AG20443 (cell line): ENCODE measurements at places on chromosomes 16 and 17.

DNA sequence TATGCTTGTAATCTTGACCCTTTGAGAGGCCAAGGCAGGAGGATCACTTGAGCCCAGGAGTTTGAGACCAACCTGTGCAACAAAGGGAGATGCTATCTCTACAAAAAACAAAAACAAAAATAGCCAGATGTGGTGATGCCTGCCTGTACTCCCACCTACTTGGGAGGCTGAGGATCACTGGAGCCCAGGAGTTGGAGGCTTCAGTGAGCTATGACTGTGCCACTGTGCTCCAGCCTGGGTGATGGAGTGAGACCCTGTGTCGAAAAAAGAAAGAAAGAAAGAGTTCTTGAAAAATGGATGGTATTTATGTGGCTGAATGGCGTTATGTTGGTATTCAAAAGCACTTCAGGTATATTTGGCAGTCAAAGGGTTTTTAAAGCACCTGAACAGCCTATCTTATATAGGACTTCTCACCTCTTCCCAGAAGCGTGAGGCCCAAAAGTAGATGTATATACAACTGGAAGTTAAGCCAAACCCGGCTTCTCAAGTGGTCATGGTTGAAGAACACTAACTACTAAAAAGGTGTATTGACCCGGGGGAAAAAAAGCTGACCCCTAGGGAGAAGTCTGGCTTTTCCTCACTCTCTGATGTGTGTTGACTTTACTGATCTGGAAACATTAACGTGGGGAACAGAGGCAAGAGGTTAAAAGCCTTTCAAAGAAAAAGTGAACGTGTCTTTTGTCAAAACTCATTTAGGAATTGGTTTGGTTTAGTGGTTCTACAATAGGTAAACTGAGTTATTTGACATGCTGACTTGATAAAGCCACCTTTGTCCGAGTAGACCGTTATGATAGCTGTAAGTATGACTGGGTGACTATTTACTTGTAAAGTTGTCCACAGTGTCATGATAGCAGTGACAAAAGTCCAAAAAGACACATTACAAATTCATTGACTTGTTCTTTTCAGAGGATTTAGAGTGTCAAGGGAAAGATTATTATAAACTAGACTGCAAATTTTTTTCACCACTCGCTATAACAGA, 183.4 kb downstream of the IRX3 start:
- DNase-seq = no peak

- peak; percentile 52 for DNase-seq
Observed at GRCh38 chr17:69501591-69502468, 87.3 kb downstream of the MAP2K6 start.

GRCh38 chr16:25256695-25257469, 763 bp downstream of the ZKSCAN2 start:
- peak; percentile 21 for DNase-seq

- peak; percentile 46 for DNase-seq
Observed at GRCh38 chr17:28227316-28228108, 91.5 kb upstream of the TMEM97 start.

DNA sequence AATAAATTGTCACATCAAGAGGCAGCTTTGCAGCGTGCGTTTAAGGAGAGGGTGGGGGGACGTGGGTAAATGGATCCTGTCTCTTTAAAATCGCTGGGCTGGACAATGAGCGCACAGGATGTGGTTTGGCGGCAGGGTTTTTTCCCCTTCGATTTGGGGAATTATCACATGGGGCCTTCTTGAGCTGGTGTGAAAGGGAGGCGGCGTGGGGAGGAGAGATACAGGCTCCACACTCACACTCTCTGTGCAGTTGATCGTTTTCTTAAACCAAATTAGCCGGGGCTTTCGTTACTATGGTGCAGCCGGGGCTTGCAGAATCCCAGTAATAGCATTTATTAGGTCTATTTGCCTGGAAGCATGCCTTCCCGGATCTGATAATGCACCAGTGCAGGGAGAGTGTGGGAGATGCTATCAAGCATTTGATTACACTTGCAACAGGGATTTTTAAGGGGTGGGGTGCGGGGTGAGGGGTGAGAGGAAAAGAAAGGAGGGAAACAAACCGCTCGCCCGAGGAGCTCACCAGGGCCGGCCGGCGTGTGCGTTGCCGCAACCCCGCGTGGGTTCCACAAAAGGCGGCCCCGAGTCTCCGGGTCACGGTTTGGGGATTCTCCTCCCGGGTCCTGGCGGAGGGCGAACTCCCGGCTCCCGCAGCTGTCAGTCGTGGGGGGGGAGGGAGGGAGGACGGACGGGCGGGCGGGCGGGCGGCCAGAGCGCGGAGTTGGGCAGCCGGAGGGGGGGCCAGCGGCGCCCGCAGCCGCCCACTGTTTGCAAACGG, 58.8 kb upstream of the GSE1 start:
- peak; percentile 83 for DNase-seq

- DNase-seq = peak; percentile 48
Observed at GRCh38 chr17:40063187-40063771, 514 bp downstream of the THRA start.

DNA sequence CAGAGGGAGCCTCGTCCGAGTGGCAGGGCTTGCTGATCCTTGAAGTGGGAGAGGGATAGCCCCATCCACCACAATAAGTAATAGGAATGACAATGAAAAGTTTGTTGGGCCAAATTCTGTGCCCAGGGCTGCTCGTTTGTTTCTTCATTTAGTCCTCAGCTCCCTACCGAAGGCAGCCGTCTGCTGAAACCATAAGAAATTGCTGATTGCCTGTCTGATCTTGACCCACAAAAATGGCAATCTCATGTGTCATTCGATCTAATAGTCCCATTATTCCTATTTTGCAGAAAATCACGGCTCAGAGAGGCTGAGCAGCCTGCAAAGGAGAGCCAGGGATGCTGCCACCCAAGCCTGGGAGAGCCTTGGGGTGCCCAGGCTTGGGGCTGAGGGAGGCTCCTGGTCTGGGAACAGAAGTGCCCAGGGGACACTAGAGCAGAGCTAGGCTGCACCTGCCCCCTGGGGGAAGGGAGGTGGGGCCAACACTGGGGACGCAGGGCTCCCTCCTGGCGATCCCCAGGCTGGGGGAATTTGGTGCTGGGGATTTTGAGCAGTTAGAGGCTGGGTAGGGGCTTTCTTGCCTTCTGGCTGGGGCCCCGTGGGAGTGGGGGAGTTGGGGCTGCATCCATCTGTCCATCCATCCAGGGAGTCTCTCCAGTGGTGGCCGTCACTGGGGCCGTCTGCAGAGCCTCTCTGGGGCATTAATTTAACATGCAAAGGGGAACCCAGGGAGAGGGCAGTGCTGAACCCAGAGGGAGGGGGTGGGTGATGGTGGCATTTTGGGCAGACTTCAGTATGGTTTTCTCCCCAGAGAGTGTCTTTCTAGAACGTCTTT, 53.5 kb downstream of the SOCS1 start:
- no peak for DNase-seq

- DNase-seq = peak; percentile 71
Observed at GRCh38 chr16:86598607-86599565, 20.5 kb downstream of the FOXL1 start.

- DNase-seq = no peak
Observed at GRCh38 chr17:56823848-56824247, 9.9 kb downstream of the C17orf67 start.

DNA sequence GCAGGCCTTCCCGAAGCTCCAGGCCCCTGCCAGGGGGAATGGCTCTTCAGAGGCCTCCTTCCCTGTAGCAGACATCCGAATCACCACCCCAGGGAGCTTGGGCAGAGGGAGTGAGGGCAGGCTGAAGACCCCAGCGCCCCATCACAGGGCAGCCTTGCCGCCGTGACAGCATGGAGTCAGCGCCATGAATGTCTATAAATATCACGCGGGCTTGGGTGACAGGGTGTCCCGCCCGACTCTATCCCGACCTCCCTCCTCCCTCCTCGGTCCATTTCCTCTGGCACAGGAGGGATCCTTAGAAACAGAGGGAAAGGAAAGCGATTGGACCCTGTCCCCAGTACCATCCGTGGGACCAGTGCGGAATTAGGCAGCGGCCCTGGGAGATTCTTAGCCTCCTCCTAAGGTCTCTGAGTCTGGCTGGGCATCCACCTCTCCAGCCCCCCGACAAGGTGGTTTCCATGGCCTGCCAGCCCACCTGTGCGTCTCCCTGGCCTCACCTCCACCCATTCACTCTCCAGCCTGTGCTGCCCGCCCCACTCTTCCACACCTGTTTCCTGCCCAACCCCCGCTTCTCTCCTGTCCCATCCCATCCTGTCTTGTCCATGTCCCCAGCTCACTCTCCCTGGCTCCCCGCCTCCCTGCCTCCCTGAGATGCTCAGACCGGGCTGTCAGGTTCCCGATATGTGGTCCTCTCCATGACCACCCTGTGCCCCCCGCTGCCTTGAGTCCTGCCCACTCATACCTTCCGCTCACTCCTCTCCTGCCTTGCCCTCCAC, 5.1 kb downstream of the ATP2A1 start:
- no peak for DNase-seq

- peak; percentile 48 for DNase-seq
Observed at GRCh38 chr17:70318051-70318450, 148.7 kb downstream of the KCNJ2 start.

- no peak for DNase-seq
Observed at GRCh38 chr17:43212641-43213490, 1.2 kb downstream of the TMEM106A start.

DNA sequence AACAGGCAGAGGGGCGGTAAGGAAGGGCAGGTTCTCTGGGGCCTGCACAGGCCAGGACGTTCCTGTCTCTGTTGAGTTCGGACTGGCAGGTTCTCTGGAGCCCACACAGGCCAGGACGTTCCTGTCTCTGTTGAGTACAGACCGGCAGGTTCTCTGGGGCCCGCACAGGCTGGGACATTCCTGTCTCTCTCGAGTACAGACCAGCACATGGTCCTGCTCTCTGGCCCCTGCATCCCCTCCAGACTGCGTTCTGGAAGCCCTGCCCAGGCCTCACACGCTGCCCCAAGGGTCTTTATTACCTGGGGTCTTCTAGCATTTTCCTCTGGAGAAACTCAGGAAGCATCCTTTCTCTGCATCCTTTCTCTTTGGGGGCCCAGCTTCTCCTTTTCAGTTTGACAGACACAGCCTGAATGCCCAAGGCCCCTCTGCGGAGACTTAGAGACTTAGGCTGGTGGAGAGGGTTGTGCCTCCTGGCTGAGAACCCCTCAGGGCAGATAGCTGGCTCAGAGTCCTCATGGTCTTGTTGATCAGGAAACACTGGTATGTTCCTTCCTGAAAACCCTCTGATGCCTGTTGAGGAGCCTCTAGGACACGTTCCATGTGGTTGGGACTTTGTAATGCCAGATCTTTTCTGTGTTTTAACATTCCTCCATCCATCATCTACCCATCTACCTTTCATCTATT, 18.0 kb upstream of the GSE1 start:
- DNase-seq = no peak

GRCh38 chr16:79411805-79412204, 188.7 kb downstream of the MAF start:
- DNase-seq = no peak

DNA sequence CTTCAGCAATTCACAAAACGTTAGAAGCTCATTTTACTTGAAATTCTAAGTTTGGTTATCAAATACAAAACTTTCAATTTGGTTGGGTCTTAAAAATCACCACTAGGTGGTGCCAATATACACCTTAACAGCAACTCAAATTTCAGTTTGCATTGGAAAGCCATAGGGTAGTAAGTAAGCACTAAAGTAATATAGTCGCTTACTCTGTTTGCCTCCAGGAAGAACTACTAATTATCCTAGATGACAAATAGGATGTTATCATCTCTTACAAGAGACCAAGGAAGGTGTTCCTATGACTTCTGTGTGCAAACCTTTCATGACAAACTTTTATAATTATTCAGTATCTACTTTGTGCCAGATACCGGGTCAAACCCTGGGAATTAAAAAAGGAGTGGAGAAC, 93.3 kb downstream of the MYO1D start:
- peak; percentile 56 for DNase-seq

DNA sequence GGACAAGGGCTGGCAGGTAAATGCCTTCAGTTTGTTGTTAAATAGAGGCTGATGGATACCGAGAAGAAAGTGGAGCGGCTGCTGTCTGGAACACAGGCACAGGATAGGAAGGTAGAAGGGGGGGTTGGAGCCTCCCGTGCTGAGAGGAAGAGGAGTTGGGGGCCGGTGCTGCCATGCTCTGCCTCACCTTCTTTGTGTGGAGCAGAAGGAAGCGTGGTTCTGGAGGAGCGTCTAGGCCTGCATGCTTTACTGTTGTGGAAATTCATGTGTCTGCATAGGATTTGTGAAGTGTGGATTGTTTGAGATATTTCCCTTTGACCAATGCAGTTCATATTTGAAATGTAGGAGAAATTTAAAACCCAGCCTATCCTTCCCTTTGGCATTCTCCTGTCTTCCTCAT, 52.3 kb downstream of the FOXK2 start:
- DNase-seq = no peak

DNA sequence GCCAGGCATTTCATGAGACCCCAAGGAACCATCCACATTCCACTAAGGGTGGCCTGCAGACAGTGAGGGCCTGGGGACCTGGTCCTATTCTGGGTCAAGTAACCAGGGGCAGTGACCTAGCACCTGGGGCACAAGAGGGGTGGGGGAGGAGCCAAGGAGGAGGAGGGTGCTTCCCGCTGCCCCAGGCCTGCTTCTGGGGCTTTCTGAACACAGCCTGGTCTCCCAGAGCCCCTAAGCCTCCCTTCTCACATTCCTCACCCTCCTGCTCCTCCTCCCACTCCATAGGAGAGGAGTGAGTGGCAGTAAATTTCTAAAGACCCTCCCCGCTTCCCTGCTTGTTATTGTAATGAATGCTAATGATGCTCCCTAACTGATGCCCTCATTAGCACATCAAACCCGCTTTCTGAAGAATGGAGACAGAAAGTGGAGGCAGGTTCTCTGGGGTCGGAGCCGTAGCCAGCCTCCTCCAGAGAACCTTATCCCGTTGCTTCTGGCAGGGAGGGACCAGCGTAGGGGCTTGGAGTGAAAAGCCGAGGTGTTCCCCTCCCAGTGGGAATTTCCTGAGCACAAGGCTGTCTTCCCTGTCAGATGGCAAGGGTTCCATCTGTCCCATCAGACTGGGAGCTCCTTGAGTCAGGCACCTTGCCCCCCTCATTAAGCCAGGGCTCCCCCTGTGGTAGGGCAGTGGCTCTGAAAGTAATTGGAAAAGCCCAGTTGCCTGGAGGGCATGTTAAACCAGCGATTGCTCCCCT, 3.7 kb upstream of the SRCIN1 start:
- no peak for DNase-seq

DNA sequence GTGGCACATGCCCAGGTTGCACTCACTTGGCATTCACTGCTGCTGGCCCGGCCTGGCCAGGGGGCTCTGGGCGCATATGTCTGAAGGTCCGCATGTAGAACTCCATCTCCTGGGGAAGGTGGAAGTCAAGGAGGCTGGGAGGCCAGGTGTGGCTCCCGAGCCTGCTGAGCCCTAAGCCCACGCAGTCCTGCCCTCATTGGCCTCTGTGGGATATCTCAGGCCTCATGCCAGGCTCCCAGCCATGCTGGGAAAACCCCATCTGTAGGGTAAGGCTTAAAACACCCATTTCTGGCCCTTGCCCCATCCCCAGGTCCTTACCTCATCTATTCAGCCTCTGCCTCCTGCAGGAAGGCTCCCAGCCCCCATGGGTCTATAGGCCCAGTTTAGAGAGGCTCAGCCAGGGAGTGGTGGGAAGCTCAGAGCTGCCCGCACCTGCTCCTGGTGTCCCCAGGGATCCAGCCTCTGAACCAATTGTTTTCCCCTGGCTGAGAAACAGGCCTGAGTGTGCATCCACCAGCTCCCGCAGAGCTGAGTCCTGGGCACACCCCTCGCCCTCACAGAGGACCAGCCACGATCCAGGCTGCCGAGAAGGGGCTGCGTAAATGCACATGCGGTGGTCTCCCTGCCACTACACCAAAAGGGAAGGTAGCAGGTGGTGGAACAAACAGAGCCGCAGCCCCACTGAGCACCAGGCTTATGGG, 2.3 kb upstream of the TPPP3 start:
- no peak for DNase-seq

GRCh38 chr17:41689497-41690299, 1.0 kb downstream of the EIF1 start:
- DNase-seq = no peak
